ENCODE measurements at places on chromosomes 16 and 17.

- DNase-seq: no peak
These were observed 502.4 kb upstream of the CDH11 start for GRCh38 chr16:65624229-65624628.

DNA sequence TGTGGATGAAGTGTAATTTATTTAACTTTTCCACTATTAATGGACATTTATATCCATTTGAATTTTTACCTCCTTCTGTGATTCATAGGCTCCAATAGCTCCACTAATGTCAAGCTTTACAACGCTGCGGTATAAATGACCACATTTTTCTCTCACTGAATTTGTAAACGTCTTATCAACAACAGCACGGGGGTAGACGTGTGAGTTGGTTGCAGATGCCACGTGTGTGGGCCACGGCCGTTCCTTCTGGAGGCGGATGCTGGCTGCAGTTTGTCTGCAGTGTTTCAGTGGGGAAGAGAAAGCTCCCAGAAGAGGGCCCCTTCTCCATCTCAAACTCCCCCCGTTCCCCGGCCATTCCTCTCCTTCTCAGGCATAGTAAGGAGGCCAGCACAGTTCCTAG is 68.2 kb upstream of the XYLT1 start:
- DNase-seq: no peak

- DNase-seq: no peak
These were observed 15.8 kb upstream of the UQCRC2 start for GRCh38 chr16:21937336-21937829.

- DNase-seq: no peak
These were observed 20.8 kb downstream of the GGA3 start for GRCh38 chr17:75240394-75241142.

DNA sequence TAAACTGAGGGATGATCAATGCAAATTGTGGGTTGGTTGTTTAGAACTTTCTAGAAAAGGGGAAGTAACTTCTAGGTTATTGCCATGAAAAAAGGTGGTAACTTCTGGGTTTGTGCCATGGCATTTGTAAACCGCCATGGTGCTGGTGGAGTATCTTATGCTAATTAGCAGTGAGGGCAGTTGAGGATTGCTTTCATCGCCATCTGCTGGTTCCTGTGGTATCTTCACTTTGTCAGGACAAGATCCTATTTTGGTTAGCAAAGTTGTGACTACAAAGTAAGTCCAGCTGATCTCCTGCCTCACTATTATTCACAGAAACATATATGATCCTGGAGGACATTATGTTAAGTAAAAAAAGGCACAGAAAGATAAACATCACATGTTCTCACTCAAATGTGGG is 1332.3 kb downstream of the CDH11 start:
- DNase-seq: no peak

DNA sequence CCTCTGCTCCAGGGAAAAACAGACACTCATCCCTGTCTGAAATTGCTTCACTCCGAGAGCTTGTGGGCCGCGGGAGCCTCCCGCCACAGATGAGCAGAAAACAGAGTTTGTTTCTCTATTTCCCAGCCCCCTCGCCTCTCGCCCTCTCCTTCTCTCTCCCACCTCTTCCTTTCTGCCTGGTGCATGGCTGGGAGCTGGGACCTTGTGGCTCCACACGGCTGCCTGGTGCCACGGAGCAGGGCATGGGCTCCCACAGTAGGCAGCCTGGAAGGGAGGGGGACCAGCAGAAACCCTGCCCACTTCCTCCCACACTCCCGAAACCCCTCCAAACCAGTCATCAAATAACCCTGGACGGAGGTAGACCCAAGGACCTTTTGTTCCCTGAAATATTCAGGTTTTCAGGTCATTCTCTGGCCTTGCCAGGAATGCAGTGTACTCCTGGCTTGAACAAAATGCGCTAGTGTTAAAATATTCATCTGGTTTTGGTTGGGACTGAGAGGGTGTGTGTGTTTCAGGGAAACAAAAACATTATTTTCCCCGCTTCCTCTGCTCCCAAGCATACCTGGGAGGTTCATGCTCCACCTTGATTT is 204.9 kb downstream of the C16orf78 start:
- DNase-seq: no peak

- no peak for DNase-seq
These were observed 27.8 kb upstream of the GOSR2 start for GRCh38 chr17:46895171-46895570.

DNA sequence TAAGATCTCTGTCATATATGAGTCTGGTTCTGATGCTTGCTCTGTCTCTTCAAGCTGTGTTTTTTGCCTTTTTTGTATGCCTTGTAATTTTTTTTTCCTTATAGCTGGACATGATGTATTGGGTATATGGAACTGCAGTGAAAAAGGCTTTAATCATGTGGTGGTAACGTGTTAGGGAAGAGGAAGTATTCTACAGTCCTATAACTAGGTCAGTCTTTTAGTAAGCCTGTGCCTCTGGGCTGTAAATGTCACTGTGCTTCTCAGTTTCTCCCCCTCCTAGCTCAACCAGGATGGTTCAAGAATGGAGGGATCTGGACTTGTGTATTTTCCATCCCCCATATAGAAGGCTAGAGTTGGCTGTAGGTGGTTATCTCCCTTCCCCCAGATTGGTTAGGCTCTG is 202.3 kb upstream of the AXIN2 start:
- DNase-seq: no peak

- DNase-seq: no peak
These were observed 106.7 kb downstream of the CMIP start for GRCh38 chr16:81551151-81551808.

DNA sequence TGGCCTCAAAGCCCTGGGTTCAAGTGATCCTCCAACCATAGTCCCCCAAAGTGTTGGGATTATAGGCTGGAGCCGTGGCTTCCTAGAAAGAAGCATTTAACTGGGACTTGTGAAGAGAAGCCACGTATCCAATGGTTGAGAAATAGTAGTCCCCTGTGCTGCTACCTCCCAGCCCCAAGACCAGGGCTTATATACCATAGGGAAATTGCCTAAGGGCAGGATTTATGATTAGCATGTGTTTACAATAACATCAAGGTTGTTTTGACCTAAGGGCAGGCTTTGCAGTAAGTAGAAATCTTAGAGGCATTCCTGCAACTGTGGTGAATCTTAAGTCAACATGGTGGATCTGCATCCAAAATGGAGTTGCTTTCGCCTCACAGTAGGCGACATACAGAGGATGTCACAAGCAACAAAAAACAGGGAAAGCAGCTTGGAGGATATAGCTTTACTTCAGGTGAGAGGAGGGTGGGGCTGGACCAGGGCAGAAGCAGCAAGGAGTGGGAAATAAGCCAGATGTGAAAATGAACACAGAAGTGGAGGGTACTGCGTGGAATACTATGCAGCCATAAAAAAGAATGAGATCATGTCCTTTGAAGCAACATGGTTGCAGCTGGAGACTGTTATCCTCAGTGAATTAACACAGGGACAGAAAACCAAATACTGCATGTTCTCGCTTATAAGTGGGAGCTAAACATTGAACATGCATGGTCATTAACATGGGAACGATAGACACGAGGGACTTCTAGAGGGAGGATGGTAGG is 18.7 kb upstream of the NSMCE1 start:
- DNase-seq: no peak

- no peak for DNase-seq
These were observed 43.4 kb upstream of the SOX9 start for GRCh38 chr17:72077326-72077960.

DNA sequence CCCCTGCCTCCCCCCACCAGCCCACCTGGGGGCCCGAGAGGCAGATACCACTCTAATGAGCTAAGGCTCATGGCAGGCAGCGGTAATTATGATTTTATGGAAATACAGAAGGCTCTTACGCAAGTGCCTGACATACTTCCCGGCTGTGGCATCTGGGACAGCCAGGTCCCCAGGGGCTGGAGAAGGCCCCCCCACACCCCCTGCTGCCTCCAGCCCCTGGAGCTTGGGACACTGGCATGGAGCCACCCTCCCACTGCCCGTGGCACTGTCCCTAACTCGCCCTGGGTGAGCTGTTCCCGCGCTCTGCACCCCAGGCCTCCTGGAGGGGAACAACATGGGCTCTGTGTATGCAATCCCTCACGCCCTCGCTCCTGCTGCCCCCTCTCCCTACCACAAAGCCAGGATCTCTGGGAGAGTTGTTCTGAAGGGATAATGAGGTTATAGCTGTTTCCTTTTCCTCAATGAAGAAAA is 5.4 kb upstream of the STAC2 start:
- DNase-seq: no peak

GRCh38 chr17:58788199-58788598 is 32.5 kb downstream of the PPM1E start:
- DNase-seq: no peak

DNA sequence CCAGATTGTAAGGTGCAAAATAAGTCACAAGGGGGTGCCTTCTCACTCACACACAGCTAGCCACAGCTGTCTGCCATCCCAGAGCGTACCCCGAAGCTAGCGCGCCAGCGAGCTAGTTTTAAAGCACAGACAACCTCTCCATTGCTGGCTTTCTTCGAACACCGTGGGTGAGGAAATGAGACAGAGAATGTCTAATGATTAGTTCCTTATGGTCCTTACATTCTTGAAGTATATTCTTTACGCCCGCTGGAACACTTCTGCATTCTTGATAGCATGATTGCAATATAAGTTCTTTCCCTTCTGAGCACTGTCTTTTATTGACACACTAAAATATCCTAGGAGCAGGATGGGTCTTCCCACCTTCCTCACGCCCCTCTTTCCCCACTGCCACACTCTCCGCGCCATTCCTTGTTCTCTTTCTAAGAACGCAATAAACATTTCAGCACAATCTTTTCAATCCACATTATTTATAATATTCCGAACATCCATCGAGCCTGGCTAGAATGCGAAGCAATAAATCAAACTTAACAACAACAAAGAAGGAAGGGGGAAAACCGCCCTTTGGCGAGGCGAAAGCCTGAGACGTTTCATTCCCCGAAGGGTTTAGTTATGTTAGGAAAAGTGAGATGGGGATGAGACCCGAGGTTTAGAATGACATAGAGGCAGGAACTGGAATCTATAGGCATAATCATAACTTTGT is 251.3 kb downstream of the NTN1 start:
- DNase-seq: no peak

GRCh38 chr16:30949650-30950515 is 1.0 kb downstream of the ORAI3 start:
- peak; percentile 69 for DNase-seq

DNA sequence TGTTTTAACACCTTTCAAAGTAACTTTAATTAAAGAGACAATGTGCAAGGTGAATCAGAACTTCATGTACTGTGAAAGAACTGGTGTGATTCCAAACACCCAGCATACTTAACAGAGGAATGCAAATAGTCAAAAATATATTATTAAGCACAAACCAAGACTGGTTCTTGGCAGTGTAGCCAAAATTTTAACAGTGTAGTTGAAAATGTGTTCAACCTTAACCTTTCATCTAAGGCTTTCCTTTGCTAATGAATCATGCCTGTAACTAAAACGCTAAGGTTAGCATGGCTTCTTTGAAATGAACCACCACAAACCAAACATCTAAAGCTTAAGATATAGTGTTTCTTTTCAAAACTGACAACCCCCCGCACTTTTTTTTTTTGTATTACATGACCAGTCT is 146.3 kb upstream of the AXIN2 start:
- DNase-seq: no peak

- DNase-seq: no peak
These were observed 1.0 kb downstream of the CYB561 start for GRCh38 chr17:63445065-63445464.

- DNase-seq: no peak
These were observed 244.9 kb downstream of the RBFOX1 start for GRCh38 chr16:7577588-7577987.

DNA sequence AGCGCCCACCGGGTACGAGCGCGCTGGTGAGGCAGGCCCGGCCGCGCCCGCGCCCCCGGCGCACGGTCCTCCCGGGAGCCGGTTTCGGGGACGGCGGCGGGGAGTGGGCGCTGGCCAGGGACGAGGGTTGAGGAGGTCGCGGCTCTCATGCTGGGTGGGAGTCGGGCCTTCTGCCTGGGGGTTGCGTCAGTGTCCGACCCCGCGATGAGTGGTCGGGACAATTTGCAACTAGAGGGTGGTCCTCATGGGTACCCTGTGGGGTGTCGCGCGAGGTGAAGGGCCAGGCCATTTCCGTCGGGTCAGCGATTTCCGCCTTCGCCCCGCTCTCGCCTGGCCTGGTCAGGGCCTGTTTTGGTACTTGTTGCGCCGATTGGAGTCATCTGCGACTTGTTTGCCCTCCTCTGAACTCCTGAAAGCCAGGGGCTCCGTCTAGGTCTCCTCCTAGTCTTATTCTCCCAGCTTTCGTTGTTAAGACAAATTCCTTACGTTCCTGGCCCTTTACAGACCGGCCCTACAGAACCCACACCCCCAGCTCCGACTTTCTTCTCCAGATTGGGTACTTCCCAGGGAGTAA is 14.9 kb downstream of the NAA60 start:
- DNase-seq: no peak

DNA sequence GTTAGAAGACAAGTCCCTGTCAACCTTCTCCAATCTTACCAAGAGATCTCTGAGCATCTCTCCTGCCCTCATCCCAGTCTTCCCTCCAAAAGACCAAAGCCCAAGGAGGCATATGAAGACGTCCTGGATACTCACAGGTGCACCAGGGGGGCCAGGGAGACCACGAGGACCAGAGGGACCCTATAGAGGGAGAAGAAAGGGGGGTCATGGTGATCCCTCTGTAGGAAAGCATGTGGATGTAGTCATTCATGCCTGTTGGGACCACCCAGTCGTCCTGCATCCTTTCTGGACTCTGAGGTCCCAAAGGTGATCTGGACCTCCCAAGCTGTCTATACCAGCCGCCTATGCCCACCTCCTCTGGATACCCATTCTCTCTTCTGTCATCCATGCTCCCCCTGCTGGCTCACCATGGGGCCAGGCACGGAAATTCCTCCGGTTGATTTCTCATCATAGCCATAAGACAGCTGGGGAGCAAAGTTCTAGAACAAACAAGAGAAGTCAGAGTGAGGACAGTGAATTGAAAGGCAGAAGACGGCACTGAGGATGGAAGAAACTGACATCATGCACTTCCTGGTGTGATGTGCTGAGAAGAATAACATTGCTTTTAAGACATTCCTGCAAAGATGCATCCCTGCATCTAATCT is 3.3 kb downstream of the COL1A1 start:
- DNase-seq: peak; percentile 79

DNA sequence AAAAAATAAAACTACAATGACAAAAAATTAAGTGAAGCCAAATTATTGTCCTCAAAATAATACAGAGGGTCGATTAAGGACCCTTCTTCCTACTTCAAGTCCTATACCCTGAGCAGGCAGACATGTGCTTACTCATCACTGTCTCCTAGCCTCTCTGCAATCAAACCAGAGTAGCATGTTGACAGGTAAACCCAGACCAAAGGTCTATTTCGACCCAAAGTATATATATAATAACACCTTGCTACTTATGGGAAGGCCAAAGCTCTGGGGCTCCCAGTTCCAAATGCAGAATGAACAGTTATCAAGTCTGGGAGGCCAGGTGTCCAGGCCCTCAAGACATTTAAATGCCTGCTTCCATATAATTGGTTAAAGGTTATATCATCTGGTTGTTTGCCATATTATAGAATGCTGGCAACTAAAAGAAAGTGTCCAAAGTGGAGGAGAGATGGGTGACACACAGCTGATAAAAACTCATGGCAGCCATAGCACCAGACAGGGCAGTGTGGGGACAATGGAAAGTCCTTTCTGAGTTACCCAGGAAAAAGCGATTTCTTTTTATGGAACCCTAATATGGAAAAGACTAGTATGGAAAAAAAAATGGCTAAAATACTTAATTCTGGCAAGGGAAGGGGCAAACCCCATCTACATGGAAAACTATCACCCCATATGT is 53.6 kb downstream of the N4BP1 start:
- DNase-seq: no peak

GRCh38 chr17:6623941-6624340 is 16.6 kb downstream of the KIAA0753 start:
- DNase-seq: no peak
